Upper lobe of right lung (tissue), 1 donor: ENCODE measurements at places on chromosomes 11 and 22. TPM values are rescaled to one million over a fixed set of nuclear protein-coding genes. Genes with fewer than 3 reads are reported as not detected.

- DNase-seq = no peak
Observed at GRCh38 chr11:126333142-126333541, 22.3 kb upstream of the ST3GAL4 start.

DNA sequence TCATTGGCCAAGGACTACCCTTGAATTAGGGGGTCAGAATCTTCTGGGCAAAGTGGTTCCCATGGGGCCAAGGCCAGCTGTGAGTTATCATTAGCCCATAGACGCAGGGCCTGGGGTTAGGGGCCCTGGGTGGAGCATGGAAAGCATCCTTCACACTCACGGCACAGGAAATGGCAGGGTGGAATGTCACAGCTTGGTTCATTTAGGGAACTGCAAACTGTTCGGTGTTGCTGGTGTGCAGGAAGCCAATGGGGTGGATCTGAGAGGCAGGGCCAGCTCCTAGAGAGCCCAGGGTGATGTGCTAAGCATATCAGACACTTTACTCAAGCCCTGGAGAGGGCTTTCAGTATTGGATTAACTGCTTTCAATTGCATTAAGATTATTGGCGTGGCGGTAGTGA lies 42.9 kb downstream of the TECTA start:
- DNase-seq = no peak

DNA sequence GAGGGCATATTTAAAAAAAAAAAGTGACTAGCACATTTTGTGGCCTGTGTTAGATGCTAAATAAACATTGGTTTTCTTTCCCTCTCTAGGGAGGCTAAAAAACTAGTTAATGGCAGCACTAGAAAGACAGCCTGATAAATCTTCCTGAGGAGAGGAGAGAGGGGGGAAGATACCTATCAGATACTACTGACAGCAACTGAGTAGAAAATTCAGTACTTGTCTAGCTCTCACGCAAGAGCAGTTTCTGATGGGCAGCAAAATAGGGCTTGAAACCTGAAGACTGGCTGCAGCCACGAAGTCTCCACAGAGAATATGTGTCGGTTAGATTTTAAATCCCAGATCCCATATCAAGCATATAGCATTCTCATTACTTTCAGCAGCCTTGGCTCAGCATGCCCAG lies 388.2 kb downstream of the KCNA4 start:
- no peak for DNase-seq

DNA sequence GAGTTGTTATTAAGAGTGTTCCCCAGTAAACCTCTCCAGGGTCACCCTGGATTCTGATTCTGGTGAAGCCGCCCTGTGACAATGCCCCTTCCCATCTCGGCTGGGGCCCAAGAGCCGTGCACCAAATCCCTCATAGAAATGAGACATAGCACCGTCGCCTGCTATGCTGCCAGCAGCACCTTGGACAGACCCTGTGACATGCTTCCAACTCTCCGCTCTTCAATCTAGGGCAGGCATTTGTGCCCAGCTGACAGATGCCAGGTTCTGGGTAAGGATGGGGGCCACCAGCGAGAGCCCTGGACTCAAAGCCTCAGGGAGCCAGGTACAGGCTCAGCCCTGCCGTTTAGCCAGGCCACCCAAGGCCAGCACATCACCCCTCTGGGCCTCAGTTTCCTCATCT lies 55.8 kb upstream of the TCF20 start:
- DNase-seq = no peak

GRCh38 chr11:69977951-69978350 lies 100.2 kb upstream of the ANO1 start:
- no peak for DNase-seq

- DNase-seq = no peak
Observed at GRCh38 chr11:69308491-69308911, 14.5 kb downstream of the MYEOV start.

- DNase-seq = no peak
Observed at GRCh38 chr11:110159476-110159875, 66.3 kb downstream of the ZC3H12C start.

DNA sequence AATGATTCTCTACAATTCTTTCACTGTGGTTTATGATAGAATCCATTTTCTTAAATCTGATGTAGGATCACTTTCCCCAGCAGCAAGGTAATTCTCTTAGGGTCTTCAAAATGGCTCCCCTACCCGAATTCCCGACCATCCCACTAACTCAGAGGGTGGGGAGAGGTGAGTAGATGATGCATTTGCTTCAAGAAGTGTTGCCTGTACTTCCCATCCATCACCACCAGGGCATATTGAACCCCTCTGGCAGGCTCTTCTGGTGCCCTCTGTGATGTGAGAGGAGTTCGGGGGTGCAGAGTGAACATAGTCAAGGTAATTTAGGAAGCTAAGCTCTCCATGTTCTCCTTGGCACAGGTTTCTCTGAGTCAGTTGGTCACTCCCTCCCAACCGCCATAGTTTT lies 52.3 kb downstream of the ZNRF3 start:
- no peak for DNase-seq

ANO5 gene
- total RNA-seq = 5.9 TPM

HORMAD2 gene
- not detected for total RNA-seq

KCNQ1OT1 gene
- 2.0 TPM for total RNA-seq

FUT4 gene
- 6.0 TPM for total RNA-seq

MS4A4A gene
- total RNA-seq = 53.9 TPM

PHLDA2 gene
- total RNA-seq = 15.5 TPM

JRKL gene
- total RNA-seq = 9.8 TPM

FAT3 gene
- 6.9 TPM for total RNA-seq
